Stimulated activated naive CD8-positive, alpha-beta T cell treated with anti-CD3 and anti-CD28 coated beads, Interleukin-15, amount 100 ng/mL, for 72 hours (primary cell): ENCODE measurements at places on chromosomes 4 and X.

- no peak for DNase-seq
Observed at GRCh38 chr4:13349096-13349495, 135.0 kb downstream of the RAB28 start.

- peak; percentile 35 for DNase-seq
Observed at GRCh38 chrX:72308566-72309296, 3.0 kb upstream of the CITED1 start.

DNA sequence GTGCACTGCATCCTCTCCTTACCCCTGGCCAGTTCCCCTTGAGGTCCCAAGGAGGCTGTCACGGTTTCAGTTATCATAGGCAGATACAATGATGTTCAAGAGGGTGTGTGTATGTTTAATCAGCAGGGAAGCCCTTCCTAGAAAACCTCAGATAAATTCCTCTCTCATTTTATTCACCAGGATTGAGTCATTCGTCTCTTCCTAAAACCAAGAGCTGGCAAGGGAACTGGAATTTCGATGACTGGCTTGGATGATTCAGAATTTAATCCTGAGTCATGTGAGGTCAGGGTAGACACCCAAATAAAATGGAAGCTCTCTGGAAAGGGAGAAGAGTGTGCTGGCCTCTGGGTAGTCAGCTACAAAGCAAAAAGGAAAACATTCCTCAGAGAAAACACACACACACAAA, 106.2 kb upstream of the RAPGEF2 start:
- DNase-seq: no peak

GRCh38 chr4:142778900-142779299, 67.2 kb downstream of the INPP4B start:
- DNase-seq: no peak

- DNase-seq: no peak
Observed at GRCh38 chr4:73244945-73245601, 13.5 kb downstream of the ANKRD17 start.

DNA sequence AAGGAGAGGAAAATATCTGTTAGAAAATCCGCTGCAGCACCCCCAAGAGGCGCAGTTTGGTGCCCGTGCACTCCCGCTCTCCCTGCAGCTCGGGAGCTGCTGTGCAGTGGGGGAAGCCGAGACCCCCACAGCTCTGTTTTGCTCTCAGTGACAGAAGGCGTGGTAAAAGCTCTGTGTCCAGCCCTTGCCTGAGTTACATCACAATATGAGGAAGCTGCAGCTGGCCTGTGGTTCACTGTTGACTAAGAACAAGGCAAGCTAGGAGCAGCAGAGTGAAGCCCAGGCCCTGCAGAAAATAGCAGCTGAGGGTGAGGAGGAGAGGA, 88.5 kb upstream of the ADRA2C start:
- DNase-seq: no peak

DNA sequence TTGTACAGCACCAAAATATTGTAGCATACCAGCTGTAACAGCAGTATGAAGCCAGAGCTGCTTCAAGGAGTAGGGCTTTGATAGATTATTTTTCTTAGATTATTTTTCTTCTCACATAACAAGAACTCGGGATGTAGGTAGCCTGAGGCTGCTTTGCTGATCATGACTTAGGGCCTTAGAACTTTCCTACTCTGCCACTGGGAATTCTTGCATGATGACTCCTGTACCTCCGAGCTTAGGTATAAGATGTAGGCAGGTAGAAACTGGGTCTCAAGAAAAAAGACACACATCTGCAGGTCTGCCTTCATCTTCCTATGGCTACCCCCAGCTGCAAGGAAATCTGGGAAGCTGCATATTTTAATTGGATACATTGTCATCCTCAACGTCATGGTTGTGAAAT, 115.9 kb upstream of the PNPLA4 start:
- no peak for DNase-seq

DNA sequence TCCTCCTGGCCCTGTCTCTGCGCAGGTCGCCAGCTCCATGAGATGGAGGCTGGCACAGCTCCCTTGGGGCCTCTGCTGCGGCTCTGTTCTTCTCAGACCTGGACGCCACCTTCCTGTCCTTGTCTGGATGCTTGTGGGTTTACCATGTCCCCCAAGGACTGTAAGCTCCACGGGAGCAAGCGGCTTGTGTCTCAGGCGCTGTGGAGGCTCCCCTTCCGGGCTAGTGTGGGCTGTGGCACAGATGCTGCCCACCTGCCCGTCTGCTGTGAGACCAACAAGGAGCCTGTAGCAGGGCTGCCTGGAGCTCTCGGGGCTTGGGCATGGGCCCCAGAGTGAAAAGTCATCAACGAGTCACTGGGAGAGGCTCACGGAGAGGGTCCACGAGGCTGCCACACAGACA, 25.2 kb downstream of the NAT8L start:
- no peak for DNase-seq

DNA sequence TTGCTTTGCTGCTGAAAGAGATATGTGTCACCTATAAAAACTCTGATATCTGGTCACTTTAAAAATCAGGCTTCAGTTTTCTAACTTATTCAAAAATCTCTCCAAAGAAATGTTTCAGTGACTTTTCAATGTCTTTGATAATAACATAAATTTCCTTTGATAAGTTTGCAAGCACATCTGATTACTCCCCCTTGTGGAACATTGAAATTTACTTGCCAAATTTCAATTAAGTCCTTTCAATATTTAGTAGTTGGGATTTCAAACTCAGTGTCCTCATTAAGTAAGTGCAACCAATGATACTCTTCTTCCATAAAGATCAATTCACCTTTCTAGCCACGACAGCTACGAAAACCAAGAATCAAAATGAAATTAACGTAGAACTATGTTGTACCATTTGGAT, 151.3 kb upstream of the FAM47C start:
- no peak for DNase-seq

DNA sequence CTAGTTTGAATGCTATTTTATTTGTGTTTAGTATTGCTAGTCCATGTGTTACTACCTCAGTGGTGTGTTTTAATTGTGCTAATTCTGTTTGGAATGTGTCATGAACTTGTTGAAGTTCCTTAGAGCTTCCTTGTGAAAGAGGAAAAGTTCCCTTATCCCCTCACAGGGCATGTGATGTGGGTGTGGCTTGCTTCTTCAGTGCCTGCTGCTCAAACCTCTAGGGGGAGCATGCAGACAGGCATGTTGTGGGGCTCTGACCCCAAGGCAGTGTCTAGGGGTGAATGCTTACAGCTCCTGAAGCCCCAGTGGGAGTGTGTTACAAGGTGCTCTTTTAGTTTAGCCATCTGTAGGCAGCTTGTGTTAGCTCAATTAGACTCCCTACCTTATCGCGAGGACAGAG, 86.5 kb downstream of the MAGED4 start:
- DNase-seq: no peak

GRCh38 chr4:173367285-173367684, 3.5 kb upstream of the SAP30 start:
- no peak for DNase-seq

GRCh38 chr4:110071466-110071865, 126.9 kb downstream of the ELOVL6 start:
- DNase-seq: no peak

DNA sequence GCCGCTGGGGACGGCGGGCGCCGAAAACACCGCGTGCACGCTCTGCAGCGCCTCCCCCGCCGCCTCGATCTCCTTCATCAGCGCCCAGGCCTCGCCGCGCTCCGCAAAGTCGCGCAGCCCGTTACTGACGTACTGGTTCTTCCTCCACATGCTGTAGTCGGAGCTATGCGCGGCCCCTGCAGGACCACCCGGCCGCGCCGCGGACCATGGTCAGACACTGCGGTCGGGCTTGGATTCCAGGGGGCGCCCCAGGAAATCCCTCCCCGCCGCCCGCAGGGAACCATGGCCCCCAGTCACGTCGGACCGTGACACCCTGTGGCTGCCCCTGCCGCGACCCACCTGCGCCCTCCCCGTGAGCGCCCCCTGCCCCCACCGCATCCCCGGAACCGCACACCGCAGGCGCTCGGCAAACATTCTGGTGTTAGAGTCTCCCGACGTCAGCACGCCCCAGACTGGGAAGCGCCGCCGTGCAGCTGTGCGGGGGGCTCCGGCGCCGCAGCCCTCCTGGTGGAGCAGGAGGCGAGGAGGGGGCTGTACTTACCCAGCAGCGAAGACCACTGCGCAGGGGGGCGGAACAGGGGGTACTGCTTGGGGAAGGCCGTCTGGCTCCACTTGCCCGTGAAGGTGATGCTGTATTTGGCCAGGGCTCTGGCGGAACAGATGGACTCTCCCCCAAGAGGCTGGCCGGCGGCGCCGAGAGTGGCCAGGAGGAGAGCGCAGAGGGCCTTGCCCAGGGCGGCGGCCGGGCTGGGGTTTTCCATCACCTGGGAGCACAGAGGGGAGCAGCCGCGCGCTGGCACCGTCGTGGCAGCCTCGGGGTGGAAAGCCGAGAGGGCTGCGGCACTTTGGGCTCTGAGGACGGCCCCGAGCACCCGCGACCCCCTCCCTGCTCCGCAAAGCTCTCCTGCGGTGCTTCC, 814 bp downstream of the SPON2 start:
- peak; percentile 61 for DNase-seq

- DNase-seq: no peak
Observed at GRCh38 chrX:15448010-15448639, 45.0 kb downstream of the PIR start.

- DNase-seq: no peak
Observed at GRCh38 chr4:8364141-8364540, 76.4 kb downstream of the ACOX3 start.

GRCh38 chr4:32061916-32062315, 1341.7 kb downstream of the PCDH7 start:
- DNase-seq: no peak
